ENCODE measurements at places on chromosomes 7 and 10. TPM values are rescaled to one million over a fixed set of nuclear protein-coding genes. Genes with fewer than 3 reads are reported as not detected.

HOXA1 gene
- 2.1 TPM for total RNA-seq

GARIN1A gene
- total RNA-seq: not detected

DNA sequence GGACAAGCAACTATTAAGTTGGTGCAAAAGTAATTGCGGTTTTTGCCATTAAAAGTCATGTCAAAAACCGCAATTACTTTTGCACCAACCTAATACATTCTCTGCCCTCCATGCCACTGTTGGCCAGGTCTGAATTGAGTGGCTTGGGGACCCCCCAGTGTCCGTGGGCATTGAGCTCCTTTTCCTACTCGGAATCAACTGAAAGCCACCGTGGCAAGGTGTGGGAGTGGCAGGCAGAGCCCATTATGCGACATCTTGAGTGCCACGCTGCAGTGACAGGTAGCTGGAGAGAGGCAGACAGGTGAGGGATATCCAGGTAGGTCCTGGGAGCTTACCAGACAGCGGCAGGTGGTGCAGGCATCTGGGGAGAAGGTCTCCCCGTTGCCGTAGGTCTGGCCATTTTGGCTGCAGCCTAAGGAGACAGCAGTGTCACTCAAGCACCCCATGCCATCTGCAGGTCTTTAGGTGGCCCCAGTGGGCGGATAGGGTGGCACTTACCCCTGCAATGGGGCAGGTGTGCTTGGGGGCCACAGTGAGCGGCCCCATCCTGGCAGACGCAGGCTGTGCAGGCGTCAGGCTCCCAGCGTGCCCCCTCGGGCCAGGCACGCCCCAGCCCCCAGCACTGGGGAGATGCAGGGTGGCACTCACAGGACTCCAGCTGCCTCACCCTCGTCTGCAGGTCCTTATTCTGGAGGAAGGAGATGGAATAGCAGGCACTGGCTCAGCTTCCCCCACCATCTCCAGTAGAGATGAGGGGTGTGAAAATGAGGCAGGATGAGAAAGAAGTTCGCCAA, 3.5 kb downstream of the KCP start:
- no peak for DNase-seq

- DNase-seq: no peak
Observed at GRCh38 chr7:64888901-64889685, 14.0 kb upstream of the ZNF273 start.

- no peak for DNase-seq
Observed at GRCh38 chr7:37915438-37915837, 1.2 kb downstream of the SFRP4 start.

Data from esophagus squamous epithelium (tissue), 5 donors.